ENCODE measurements at places on chromosomes 5 and 9.

DNA sequence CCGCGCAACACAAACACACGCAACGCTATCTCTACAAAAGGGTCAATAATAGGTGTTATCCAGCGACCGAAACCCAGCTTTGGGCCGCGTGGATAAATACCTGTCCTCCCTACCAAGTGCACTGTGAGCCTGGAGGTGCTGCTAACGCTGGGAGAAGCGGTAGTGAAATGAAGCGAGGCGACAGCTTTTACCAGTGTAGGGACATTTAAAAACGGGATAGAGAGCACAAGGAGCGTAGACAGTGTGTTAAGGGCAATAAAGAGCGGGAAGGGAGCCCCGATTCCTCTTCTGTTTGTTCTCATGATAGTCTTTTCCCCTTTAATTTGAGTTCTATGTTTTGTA, 421 bp upstream of the DEPDC1B start:
- H3K27me3 ChIP-seq = no peaks in the 10 kb centered on the region
- H3K4me1 ChIP-seq = peaks cover 18% of the 10 kb centered on the region
- H3K36me3 ChIP-seq = no peaks in the 10 kb centered on the region
- no peak for DNase-seq
- peak overlapping the region; percentile 61 for H3K27ac ChIP-seq

- H3K27me3 ChIP-seq = no peaks in the 10 kb centered on the region
- no peak overlapping the region for H3K27ac ChIP-seq
- H3K36me3 ChIP-seq = no peaks in the 10 kb centered on the region
Observed at GRCh38 chr5:36436306-36436705, 134.6 kb upstream of the RANBP3L start.

DNA sequence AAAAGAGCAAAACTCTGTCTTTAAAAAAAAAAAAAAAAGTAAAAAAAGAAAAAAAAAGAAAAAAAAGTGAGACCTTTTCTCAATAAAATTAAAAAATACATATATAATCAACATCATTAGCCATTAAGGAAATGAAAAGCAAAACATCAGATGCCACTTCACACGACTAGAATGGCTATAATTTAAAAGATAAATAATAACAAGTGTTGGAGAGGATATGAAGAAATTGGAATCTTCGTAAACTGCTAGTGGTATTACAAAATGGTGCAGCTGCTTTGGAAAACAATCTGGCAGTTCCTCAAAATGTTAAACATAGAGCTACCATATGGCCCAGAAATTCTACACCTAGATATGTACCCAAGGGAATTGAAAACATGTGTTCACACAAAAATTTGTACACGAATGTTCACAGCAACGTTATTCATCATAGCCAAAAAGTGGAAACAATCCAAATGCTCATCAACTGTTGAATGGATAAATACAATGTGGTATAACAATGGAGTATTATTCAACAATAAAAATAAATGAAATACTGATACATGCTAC, 45.3 kb upstream of the SIL1 start:
- no peak overlapping the region for H3K4me3 ChIP-seq
- H3K27ac ChIP-seq = no peak overlapping the region
- no peaks in the 10 kb centered on the region for H3K36me3 ChIP-seq

DNA sequence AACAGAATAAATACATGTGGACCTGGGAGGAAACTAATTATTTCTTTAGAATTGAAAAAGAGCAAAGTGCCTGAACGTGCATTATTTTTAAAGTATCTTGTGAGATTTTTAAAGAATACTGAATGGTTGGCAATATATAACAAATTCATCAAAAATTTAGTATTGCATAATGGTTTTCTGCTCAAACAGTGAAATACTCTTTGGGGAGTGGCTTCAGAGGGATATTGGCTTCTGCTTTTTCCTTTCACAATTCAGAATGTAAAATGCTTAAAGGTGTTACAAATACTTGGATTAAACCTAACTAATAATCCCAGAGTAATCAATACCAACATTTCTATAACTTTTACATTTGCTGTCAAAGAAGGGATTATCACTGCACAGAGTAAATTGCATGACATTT, 379.3 kb upstream of the CHD1 start:
- no peak overlapping the region for H3K27ac ChIP-seq
- H3K27me3 ChIP-seq = no peaks in the 10 kb centered on the region
- H3K4me3 ChIP-seq = no peak overlapping the region
- H3K4me1 ChIP-seq = no peaks in the 10 kb centered on the region
- no peak for DNase-seq

GRCh38 chr5:9507974-9508373, 37.9 kb downstream of the SEMA5A start:
- H3K27ac ChIP-seq = no peak overlapping the region
- H3K27me3 ChIP-seq = no peaks in the 10 kb centered on the region
- no peak for DNase-seq
- H3K36me3 ChIP-seq = no peaks in the 10 kb centered on the region
- no peaks in the 10 kb centered on the region for H3K4me1 ChIP-seq

GRCh38 chr9:23586906-23587305, 239.1 kb downstream of the ELAVL2 start:
- no peaks in the 10 kb centered on the region for H3K4me1 ChIP-seq
- H3K27ac ChIP-seq = no peak overlapping the region
- no peak for DNase-seq
- H3K4me3 ChIP-seq = no peak overlapping the region
- H3K27me3 ChIP-seq = no peaks in the 10 kb centered on the region

DNA sequence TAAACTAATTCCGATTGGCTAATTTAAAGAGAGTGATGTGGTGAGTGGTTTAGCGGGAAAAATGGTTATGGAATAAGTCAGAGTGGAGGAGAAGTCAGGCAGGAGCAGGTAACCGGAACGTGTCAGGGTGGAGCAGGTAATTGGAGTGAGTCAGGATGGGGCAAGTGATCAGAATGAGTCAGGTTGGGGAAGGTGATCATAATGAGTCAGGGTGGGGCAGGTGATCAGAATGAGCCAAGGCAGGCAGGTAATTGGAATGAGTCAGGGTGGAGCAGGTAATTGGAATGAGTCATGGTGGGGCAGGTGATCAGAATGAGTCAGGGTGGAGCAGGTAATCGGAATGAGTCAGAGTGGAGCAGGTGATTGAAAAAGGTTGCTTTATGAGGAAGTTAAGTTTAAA, 101.4 kb downstream of the TMEM167A start:
- H3K4me3 ChIP-seq = no peak overlapping the region
- DNase-seq = no peak
- no peaks in the 10 kb centered on the region for H3K4me1 ChIP-seq
- no peaks in the 10 kb centered on the region for H3K27me3 ChIP-seq
- H3K36me3 ChIP-seq = no peaks in the 10 kb centered on the region

DNA sequence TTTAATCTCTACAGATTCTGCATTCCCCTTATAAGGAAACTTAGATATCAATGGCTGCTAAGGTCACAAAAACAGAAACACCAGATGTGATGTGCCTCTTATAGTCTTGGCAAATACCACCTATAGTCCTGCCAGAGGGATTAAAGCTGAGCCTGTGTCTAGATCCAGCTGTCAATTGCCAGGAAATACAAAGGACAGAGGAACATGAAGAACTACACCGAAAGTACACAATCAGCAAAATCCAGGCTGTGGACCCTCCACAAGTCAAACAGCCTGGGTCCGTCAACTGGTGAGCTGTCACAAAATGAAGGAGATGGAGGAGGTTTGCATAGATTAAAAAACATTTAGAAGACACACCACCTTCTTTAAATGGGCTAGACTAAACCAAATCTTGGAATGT, 85.4 kb downstream of the KLF4 start:
- DNase-seq = no peak
- H3K36me3 ChIP-seq = no peaks in the 10 kb centered on the region
- no peak overlapping the region for H3K27ac ChIP-seq
- H3K4me3 ChIP-seq = no peak overlapping the region
- H3K27me3 ChIP-seq = no peaks in the 10 kb centered on the region

DNA sequence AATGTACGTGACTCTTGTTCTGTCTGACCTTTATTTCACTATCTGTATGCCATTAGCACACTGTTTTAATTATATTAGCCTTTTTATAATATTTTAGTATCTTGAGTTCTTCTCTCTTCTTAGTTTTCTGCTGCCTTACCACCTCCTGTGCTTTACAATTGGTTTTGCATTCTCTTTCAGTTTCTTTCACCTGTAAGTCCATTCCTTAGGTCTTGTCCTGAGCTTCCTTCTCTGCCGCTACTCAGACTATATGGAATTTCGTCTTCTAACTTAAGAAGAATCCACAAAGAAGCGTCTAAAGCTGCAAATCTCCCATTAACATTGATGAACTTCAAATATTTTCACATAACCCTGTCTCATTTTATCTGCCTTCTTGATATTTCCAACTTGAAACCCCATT, 642.9 kb downstream of the MAT2B start:
- H3K4me3 ChIP-seq = no peak overlapping the region
- no peak overlapping the region for H3K27ac ChIP-seq

DNA sequence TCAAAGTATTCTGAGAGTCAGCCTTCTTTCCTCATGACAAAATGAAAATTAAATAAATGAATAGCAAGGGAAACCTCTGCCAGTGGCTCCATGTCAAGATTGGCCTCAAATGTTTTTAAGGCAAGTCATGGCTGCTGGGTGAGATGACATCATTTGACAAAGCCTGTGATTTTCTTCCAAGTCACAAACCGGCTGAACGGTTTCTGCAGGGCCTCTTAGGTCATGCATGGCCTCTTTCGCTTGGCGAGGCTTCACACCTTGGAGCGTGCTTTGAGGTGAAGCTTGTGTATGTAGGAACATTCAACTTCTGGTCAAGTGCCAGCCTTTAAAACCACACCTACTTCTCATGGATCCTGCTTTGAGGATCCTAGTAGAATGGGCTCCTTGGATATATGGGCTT, 161.0 kb upstream of the ZNF618 start:
- no peak overlapping the region for H3K4me3 ChIP-seq
- H3K27ac ChIP-seq = no peak overlapping the region
- DNase-seq = no peak
- no peaks in the 10 kb centered on the region for H3K36me3 ChIP-seq
- no peaks in the 10 kb centered on the region for H3K27me3 ChIP-seq
- H3K4me1 ChIP-seq = no peaks in the 10 kb centered on the region

- DNase-seq = no peak
- H3K27ac ChIP-seq = no peak overlapping the region
- no peak overlapping the region for H3K4me3 ChIP-seq
- H3K27me3 ChIP-seq = no peaks in the 10 kb centered on the region
Observed at GRCh38 chr5:50700706-50701105, 34.3 kb downstream of the PARP8 start.

DNA sequence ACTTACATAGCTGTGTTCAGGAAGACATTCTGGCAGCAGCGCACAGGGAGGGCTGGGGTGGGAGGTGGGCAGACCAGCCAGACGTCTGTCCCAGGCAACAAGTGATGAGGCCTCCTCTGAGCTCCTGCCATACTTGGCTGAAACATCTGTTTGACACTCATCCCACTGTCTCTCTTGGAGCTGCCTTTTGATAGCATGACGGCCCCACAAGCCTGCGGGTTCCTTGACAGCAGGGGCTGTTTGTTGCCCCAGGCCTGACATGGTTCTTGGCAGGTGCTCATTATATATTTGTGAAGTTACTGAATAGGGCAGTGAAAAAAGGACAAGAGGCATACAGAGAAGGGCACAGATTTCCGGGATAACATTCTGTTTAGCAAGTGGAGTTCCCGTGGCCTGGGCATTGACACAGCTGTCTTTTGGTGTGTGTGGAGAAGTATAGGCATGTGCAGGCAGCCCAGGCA, 22.2 kb upstream of the B4GALT1 start:
- no peaks in the 10 kb centered on the region for H3K36me3 ChIP-seq
- H3K4me1 ChIP-seq = no peaks in the 10 kb centered on the region
- no peaks in the 10 kb centered on the region for H3K27me3 ChIP-seq
- H3K4me3 ChIP-seq = no peak overlapping the region
- DNase-seq = no peak

DNA sequence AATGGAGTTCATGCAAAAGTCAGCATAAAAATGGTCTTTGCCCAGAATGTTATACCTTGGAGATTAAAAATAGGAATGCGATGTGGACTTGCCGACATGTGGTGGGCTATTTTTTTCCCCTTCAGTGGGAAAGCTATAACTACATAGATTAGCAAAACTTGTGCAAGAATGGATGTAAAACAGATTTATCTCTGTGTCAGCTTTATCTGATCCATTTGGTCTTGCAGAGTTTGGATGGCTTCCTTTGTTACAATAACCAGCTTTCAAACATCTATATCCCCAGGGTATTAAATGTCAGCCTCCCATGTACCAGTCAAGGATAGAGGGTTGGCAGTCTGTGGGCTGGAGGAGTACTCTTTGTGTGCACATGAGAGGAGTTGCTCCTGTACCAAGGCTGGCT, 284.9 kb downstream of the TMEM38B start:
- no peaks in the 10 kb centered on the region for H3K27me3 ChIP-seq
- no peaks in the 10 kb centered on the region for H3K4me1 ChIP-seq
- no peak overlapping the region for H3K4me3 ChIP-seq
- DNase-seq = no peak
- H3K36me3 ChIP-seq = no peaks in the 10 kb centered on the region

GRCh38 chr9:100084734-100085133, 14.1 kb downstream of the ERP44 start:
- peak; percentile 24 for DNase-seq
- no peaks in the 10 kb centered on the region for H3K27me3 ChIP-seq
- H3K4me3 ChIP-seq = no peak overlapping the region
- no peak overlapping the region for H3K27ac ChIP-seq

DNA sequence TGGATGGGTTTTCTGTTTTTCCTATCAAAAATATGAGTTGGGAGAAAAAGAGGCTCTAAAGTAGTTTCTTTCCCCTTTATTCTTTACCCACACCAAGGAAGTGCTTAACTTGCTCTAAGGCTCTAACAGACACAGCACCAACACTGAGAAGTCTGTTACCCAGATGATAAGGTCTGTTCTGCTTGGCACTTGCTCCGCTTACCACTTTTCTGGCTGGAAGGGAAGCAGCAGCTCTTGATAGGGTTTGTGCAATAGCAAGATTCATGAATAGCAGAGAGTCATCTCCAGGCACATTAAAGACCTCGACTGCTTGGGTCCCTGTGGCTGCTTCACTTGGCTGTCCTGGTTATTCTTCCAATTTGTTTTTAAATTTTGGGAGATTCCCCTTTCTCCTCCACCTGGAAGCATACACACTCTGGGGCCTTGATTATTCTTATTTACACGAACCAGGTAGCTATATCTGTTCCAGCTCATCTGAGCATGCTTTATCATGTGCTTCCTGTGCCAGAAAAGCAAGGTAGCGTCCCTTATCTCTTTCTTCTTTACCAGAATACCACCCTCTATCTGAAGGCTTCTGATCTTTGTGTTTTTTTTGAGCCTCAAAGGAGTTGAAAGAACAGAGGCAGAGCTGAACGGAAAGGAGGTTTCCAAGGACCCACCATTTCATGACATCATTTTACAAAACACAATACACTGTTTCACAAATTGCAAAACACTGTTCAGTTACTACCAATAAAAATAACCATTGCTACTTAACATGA, 24.8 kb downstream of the PPP3R2 start:
- DNase-seq = peak; percentile 68
- no peaks in the 10 kb centered on the region for H3K27me3 ChIP-seq
- H3K27ac ChIP-seq = peak overlapping the region; percentile 5
- no peak overlapping the region for H3K4me3 ChIP-seq
- H3K4me1 ChIP-seq = peaks cover 74% of the 10 kb centered on the region
- H3K36me3 ChIP-seq = no peaks in the 10 kb centered on the region
